ENCODE measurements at places on chromosomes 11 and 22.
A peak's percentile ranks its signal among the peaks of the same experiment; 100 is the strongest.

DNA sequence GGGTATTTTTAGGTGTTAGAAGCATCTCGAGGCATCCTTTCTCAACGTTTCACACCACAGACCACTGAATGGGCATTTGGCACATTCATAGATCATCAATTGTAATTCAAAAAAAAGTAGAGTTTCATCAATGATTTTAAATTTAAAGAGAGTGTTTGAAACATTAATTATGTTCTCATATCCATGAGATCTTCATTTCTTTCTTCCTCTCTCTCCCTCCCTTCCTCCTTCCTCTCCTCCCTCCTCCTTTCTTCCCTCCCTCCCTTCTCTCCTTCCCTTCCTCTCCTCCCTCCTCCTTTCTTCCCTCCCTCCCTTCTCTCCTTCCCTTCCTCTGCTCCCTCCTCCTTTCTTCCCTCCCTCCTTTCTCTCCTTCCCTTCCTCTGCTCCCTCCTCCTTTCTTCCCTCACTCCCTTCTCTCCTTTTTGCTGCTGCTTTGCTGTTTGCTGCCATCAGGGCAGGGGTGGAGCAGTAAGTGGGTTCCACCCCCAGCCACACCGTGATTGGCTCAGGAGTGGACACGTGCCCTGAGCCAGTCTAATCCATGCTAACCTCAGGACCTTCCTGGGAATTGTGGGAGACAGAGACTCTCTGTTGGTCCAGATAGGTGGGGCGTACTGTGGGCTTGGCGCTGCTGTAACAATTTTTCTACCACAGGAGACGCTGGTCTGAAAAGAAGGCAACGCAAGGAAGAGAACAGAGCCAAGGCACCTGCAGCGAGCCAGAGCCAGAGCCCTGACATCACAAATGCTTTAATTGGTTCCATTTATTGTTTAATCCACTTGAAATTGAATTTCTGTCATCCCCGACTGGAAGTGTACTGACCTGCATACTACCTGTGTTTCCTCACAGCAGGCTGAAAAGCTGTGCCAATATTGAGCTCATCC is 33.7 kb upstream of the APOBEC3A start:
- no peak for DNase-seq

DNA sequence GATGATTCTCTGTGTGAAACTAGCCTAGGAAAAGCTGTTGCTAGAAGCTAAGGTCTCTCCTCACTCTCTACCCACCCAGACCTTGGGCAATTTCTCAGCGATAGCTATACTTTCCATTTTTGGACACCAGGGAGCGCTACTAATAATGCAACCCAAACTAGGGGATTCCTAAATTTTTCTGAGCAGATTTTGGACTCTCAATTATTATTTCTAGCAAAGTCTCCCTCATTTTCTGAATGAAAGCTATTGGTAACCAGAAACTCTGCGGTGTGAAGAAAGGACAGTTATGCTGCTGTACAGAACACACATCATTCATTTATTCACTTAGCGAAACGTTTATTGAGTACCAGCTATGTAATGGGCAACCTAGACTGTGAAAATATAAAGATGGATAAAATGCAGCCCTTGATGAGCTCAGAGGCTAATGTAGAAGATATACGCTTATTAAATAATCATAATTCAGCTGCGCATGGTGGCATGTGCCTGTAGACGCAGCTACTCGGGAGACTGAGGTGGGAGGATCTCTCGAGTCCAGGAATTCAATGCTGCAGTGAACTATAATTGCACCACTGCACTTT is 6.1 kb upstream of the STIM1 start:
- peak; percentile 33 for DNase-seq

DNA sequence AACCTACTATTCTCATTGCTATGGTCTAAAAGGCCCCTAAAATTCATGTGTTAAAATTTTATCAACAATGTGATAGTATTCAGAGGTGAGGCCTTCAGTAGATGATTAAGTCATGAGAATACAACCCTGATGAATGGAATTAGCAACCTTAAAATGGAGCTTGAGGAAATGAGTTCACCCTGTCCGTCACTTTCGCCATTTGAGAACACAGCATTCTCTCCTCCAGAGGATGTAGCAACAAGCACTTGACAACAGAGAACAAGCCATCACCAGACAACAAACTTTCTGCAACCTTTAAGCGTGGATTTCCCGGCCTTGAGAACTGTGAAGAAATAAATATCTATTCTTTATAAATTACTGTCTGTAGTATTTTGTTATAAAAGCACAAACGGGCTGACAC is 197.0 kb downstream of the SBF2 start:
- DNase-seq = no peak

GRCh38 chr11:20874358-20874757 is 205.0 kb downstream of the NELL1 start:
- DNase-seq = no peak

- DNase-seq = no peak
These were observed 29.8 kb downstream of the ARHGEF17 start for GRCh38 chr11:73337846-73338245.

GRCh38 chr11:85663080-85663752 is 1.7 kb downstream of the CREBZF start:
- DNase-seq = no peak

DNA sequence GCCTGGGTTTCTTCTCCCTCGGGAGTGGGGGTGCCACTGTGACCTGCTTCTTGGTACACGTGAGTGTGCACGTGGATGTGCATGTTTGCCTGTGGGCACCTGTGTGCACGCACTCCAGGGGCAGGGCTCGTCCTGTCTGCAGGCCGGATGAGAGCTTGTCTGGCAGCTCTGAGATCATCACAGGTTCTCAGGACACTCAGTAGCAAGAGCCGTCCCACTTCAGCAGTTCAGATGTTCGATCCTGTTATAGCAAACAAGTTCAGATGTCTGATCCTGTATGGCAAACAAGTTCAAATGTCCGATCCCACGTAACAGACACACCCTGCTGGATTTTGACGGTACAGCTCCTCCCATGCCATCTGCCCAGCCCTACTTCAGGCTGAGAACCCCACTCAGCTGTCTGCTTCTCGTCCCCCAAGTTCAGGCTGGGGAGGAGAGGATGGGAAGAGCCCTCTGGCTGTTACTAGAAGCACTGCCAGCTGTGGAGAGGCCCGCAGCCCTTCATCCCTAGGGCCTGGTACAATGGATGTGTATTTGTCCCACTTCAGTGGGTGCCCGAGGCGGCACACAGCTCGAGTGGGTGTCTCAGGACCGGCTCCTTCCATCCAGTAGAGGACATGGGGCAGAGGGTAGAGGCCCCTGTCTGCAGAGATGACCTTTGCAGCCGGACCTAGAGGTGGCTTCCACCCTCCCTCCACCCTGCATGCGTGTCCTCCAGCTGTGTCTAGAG is 1126.9 kb downstream of the BRD1 start:
- DNase-seq = no peak

- DNase-seq = no peak
These were observed 13.3 kb upstream of the AMOTL1 start for GRCh38 chr11:94754819-94755218.

DNA sequence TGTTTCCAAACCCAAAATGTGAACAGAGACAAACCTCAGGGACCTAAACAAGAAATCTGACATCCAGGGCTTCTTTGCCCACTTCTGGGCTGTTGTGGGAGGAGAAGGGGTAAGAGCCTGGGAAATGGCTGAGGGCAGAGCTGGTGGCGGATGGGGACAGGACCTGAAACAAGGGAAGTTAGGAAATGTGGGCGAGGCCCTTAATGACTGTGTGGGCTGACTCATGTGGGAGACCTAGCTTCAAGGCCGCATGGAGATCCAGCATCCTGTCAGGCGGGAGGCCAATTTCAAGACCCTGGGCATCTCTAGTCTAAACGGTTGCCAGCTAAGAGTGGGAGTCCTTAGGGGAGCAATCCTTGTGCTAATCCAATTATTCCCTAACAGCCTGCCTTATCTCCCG is 2.1 kb upstream of the OAF start:
- DNase-seq = no peak

DNA sequence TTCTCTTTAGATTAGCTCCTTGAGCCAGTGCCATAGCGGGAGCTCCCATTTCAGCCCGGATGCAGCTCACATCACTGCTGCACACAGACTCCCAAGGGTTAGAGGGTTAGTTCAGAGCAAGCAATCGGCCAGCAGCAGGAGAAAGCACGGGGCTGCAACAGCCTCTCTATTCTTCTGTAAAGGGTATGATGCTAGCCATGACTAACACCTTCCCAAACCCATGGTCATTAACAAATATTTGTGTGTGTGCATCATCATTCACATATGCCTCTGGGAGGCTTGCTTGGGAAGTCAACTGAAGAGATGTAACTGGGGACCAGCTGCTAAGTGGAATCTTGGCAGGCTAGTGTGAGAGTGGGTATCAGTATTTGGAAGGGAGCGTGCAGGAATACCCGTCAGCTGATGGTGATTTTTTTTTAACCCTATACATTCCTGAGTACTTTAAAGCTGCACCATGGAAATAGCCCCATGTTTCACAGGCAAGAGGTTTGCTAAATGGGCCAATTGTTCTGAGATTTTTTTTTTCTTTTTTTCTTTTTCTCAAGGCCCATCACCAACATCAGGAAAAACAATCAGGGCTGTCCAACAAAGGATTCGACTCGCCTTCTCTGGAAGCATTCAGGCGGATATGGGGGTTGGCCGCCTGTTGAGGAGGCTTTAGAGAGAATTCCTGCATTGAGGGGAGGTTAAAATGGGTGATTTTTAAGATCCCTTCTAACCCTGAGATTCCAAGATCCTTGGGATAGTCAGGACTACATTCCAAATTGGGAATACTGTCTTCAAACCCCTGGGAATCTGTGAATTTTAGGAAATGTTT is 33.2 kb upstream of the CCDC89 start:
- DNase-seq = no peak

DNA sequence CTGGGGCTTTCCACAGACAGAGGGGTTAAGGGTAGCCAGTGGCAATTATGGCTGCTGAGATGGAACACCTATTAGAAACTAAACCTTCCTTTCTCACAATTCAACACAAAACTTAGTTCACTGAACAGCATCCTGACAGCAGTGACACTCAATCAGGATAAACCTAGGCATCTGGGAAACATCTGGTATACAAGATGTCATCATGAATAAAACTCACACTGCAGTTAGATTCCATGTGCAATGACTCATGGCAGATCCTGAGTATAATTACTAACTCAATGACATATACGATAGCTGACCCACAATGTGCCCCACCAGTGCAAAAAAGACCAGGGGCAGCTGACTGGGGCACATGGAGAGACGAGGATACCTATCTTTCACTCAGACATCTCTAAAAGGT is 17.7 kb downstream of the RBFOX2 start:
- DNase-seq = no peak

DNA sequence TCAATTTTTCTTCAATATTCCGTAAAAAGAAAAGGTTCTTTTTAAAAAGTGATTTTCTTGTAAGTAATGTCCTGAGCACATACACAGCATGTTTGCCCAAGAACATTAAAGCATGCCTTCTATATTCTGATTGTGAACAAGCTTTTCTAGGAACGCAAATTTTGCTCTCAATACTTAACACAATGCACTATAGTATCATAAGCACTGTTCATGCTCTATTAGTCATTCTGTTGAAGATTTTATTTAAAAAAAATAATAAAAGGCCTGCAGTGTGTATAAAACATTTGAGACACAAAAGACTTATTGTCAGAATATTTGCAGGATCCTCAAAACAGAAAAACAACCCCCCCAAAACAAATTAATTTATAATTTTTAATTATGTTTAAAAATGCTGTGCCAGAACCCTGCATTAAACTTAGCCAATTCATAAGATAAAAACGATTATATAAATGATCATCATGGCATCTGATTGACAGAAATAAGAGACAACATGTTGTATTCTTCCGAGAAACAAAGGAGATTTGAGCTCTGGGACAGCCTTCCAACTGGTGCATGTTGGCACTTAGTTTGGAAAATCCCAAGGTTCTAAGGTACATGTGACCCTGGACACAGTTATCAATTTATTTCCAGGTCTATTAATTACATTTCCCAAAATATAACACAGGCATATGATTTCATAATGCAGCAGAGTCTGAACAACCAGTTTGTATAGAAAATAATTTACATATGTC is 13.1 kb downstream of the MTMR2 start:
- no peak for DNase-seq

GRCh38 chr11:93852242-93852641 is 1.8 kb upstream of the VSTM5 start:
- DNase-seq = no peak

DNA sequence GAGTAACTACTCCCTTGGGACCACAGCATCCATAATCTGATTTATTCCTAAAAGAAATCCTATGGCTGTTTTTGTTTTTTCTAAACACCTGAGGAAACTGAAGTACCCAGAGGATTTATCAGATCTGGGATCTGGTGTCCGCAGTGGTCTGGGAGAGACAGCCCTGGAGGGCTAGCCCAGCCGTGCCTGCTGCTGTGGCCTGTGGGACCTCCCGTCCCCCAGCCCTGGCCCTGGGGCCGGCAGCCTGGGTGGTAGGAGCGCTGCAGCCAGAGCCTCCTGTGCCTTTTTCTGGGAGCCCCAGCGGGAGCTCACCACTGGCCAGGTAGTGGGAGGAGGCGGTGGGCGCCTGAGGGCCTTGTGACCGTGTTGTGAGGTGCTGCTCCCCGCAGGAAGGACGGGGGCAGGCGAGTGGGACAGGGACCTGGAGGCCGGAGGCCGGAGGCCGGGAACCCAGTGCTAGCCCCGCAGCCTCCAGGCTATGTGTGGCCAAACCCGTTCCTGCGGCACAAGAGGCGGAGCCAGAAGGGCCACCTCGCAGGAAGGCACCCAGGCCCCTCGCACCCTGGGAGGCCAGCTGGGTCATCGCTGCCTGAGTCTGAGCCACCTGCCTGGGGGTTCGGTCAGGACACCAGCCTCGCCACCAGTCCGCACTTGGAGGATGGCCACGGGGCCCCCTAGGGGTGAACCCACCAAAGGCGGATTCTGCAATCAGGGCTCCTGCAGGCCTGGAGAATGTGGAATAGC is 18.2 kb upstream of the C11orf96 start:
- no peak for DNase-seq

GRCh38 chr11:27281276-27281675 is 81.7 kb downstream of the CCDC34 start:
- no peak for DNase-seq

GRCh38 chr22:22884010-22884887 is 3.4 kb upstream of the IGLL5 start:
- peak; percentile 60 for DNase-seq

- peak; percentile 28 for DNase-seq
These were observed 1.3 kb downstream of the TP53I11 start for GRCh38 chr11:44949160-44950030.

Data from activated CD4-positive, alpha-beta T cell treated with anti-CD3 and anti-CD28 coated beads, Interleukin-2, amount 50 U/mL, for 4 hours (primary cell).